Left colon (tissue), 2 donors: ENCODE measurements at places on chromosomes 11 and 22. TPM values are rescaled to one million over a fixed set of nuclear protein-coding genes. Genes with fewer than 3 reads are reported as not detected.

MMP13 gene
- not detected for total RNA-seq

GRCh38 chr11:68855205-68855981, 13.7 kb upstream of the CPT1A start:
- peak; percentile 57 for DNase-seq

- no peak for DNase-seq
Measured at GRCh38 chr11:32935462-32936029, 42.9 kb downstream of the QSER1 start.

- DNase-seq, result peak; percentile 89
Measured at GRCh38 chr11:70627219-70627618, 228.9 kb downstream of the CTTN start.

MALAT1 gene
- total RNA-seq, result 9,013 TPM
